ENCODE measurements at places on chromosomes 5 and 9.

GRCh38 chr5:172093965-172094364, 87.5 kb upstream of the FBXW11 start:
- DNase-seq, result no peak

GRCh38 chr5:98804066-98804465, 30.6 kb downstream of the RGMB start:
- no peak for DNase-seq

DNA sequence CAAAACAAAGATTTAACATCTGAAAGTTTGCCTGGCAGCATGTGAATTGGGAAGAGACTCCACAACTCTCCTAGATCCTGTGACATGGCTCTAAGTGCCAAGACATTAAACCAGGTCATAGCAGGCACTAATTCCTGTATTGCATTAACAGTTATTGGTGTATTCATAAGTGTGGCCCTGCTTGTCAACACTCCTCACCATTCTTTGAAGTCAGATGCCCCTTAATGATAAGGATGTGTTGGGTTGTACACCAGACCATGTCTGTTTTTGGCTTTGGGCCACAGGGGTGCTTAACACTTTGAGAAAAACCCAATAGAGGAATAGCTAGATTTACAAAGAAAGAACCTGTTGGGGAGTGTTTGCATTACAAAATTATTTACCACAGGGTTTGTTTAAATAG, 43.4 kb upstream of the PDE8B start:
- no peak for DNase-seq

GRCh38 chr9:101498323-101498722, 35.3 kb upstream of the RNF20 start:
- no peak for DNase-seq

GRCh38 chr5:33441241-33442177, 744 bp downstream of the TARS1 start:
- DNase-seq, result peak; percentile 23

Data from stimulated activated CD4-positive, alpha-beta T cell treated with anti-CD3 and anti-CD28 coated beads, Interleukin-12 subunit alpha, Interleukin-12 subunit beta, amount 100 ng/mL, for 4 hours (primary cell).